ENCODE measurements at places on chromosomes 4 and X. TPM values are rescaled to one million over a fixed set of nuclear protein-coding genes. Genes with fewer than 3 reads are reported as not detected.

TCEAL6 gene
- not detected for total RNA-seq

LUZP4 gene
- not detected for total RNA-seq

SMIM10L2A gene
- total RNA-seq = 0.20 TPM

AKAP14 gene
- not detected for total RNA-seq

ZNF630 gene
- total RNA-seq = 1.5 TPM

PHOX2B gene
- total RNA-seq = not detected

GPR82 gene
- total RNA-seq = not detected

GSTCD gene
- total RNA-seq = 9.9 TPM

GAGE2A gene
- total RNA-seq = not detected

GCNA gene
- 0.25 TPM for total RNA-seq

LRP2BP gene
- 0.15 TPM for total RNA-seq

PFKFB1 gene
- total RNA-seq = not detected

FAM13A gene
- total RNA-seq = 2.3 TPM

MAGEA2B gene
- not detected for total RNA-seq

TEX13D gene
- total RNA-seq = not detected

SOWAHB gene
- total RNA-seq = not detected

SPANXA2 gene
- total RNA-seq = not detected

MAGEB1 gene
- total RNA-seq = not detected

All from mammary microvascular endothelial cell (primary cell).